Aorta (tissue), 5 donors: ENCODE measurements at places on chromosomes 3 and 15.

- no peak for DNase-seq
Observed at GRCh38 chr15:51724199-51724598, 13.3 kb downstream of the LYSMD2 start.

- no peak for DNase-seq
Observed at GRCh38 chr15:29652595-29652994, 169.7 kb downstream of the TJP1 start.

GRCh38 chr3:47370887-47371697, 9.7 kb upstream of the PTPN23 start:
- DNase-seq = no peak

DNA sequence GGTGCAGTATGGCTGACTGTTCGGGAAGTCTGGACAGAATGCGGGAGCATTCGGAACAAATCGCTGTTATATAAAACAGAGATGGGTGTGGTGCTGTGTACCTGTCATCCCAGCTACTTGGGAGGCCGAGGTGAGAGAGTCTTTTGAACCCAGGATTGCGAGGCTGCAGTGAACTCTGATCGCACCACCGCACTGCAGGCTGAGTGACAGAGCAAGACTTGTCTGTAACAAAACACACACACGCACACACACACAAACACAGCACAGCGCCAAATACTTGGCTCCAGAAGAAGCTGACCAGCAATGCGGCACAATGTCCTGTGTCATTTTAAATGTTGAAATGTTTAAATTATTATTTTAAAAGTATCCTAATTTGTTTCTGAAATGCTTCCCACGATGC, 12.6 kb downstream of the RFTN1 start:
- DNase-seq = no peak

DNA sequence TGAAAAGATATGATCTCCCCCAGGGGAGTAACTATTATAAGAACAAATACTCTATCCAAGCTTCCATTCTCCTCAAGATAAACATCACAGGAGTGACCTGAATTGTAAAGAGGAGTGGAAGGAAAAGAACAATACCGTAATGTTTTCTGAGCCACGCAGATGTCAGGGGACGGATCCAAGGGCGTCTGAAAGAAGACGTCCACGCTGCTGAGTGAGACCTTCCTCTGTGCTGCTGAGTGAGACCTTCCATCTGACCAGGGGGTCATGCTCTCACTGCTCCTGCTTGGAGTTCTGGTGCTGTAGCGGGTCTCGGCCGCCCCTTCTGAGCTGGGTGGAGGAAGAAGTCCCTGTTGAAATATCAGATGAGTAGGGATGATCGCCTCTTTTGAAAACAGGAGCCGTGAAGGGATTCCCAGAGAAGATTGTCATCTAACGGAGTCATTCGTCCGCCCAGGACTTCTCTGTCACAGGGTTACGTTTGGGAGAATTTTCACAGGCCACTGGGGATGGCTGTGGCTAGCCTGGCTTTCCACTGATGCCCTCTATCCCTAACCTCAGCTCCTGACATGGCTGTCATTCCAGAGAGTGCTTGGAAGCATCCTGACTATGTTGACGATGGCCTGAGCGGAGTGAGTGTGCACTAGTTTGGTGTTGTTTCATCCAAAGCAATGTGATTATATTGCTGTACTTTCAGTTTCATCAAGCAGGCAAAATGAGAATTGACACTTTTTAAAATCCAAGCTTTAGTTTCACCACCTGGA, 184.9 kb downstream of the APBA2 start:
- no peak for DNase-seq

- DNase-seq = peak; percentile 92
Observed at GRCh38 chr3:58052373-58053273, 44.4 kb downstream of the FLNB start.

GRCh38 chr3:125143538-125143937, 69.0 kb downstream of the SLC12A8 start:
- DNase-seq = no peak

GRCh38 chr3:102531686-102532085, 96.9 kb downstream of the ZPLD1 start:
- no peak for DNase-seq

- no peak for DNase-seq
Observed at GRCh38 chr15:92421976-92422375, 28.3 kb downstream of the ST8SIA2 start.

GRCh38 chr15:68201879-68202261, 3.3 kb downstream of the CALML4 start:
- DNase-seq = no peak

DNA sequence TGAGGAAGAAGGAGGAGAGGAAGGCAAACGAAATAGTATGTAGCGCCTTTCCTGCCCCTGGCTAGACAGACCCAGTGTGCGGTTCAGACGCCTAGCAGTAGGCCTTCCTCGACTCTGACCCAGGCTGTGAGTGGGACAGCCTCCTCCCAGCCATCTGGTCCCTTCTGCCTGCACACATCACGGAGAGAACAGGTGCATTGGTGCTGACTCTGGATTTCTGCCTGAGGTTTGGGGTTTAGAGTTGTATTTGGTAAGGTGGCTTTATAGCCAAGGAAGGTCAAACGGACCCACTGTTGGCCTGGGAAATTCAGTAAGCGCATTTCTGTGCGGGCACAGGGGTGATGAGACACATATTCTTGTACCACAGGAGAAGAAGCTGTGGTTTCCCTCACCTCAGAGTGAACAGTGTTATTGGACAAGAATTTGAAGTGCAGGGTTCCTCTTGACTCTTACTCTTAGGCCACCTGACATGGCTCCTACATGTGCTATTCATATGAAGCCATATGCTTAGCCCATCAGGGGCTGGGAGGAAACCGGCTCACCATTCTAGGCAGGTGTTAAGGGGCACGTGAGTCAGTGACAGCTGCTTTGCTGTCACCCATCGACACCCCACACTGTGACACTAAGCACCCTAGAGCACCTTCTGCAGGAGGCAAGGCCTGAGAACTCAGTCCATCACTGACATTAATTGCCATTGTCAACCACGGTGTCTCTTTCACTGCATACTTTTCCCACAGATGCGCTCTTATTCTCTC, 143.3 kb downstream of the CHDH start:
- DNase-seq = no peak

DNA sequence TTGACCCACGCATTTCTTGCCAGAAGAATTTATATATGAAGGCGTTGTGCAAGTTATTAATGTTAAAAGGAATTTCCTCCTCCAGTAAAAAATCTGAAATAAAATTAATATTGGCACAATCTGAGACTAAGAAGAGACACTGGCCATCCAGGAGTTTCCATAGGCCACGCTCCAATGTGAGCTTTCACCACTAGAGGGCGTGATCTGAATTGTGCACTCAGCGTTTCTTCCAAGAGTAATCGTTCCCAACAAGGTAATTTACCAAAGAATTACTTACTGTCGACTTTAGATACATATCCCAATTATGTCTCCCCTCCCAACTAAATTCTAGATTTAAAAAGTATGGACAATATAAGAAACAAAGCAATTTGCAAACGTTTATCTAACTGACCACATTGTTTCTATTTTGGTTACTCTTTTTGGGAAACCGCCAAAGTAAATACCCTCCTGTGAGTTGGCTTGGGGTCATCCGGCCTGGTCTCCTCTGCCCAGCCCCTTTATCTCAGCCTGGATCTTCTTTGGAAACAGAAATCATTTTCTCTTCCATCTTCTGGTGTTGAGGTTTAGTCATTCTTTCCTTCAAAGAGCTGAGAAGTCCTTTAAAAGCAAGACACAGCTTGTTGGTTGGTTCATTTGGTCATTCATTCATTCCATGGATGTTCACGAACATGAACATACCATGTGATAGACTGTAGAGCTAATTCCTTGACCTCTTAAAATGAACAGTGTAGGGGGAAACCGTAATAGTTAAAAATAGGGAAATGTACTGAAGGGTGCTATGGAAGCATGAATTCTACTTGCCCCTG, 26.2 kb downstream of the POLR2M start:
- DNase-seq = no peak

GRCh38 chr3:37990527-37990926, at the start of gene VILL:
VILL (plus strand) TSS chr3:37990786; CDS start chr3:37993673, 2,887 bp downstream.
- no peak for DNase-seq

GRCh38 chr15:61748529-61748928, 311.7 kb downstream of the VPS13C start:
- DNase-seq = no peak

- DNase-seq = peak; percentile 91
Observed at GRCh38 chr3:38031022-38031994, 1.9 kb upstream of the PLCD1 start.

GRCh38 chr3:162770551-162770950, 1273.9 kb downstream of the OTOL1 start:
- DNase-seq = no peak

GRCh38 chr15:69976366-69976994, 121.2 kb downstream of the TLE3 start:
- DNase-seq = no peak

DNA sequence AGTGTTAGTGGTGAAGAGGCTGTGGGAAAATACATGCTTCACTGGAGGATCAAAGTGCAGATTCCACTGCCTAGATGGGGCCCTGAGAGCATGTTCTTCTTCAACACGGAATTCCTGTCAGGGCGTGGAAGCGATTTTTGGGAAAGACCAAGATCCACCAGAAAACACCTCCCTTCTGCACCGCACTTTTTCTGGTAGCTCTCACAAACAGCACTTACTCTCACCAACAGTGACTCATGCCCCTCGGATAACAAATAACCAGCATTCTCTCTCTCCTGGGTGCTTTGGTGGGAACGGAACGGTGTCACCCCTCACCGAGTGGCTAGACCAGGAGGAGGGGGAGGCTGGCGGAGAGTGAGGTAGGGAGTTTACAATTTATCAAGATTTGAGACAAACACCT, 40.1 kb downstream of the ADAMTSL3 start:
- no peak for DNase-seq

- no peak for DNase-seq
Observed at GRCh38 chr3:187986514-187986934, 167.4 kb upstream of the LPP start.

DNA sequence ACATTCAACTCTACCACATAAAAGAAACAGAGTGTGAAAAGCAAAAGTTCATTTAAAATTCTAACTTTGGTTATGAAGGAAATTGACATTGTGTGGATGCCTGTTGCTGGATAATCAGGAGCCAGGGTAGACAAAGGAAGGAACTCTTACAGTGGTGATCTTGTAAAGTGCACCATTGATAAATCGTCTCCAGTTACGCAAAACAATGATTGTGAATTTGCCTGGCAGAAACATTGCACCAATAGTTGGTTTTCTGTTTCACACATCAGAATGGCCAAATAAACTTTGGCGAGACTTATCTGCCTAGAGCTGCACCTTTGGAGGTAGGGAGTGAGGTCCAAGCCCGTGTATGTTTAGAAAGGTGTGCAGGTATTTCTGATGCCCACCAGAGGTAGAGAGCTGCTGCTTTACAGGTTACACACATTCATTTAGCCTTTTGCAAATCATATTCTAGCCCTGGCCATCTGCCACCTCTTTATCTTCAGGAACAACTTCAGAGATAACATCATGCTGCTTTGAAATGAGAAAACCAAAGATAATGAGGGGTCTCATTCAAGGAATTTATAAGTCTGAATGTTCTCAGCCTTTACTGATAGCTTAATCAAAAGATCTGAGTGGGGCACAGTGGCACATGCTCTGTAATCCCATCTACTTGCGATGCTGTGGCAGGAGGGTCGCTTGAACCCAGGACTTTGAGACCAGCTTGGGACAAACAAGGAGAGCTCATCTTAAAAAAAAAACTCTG, 47.4 kb upstream of the P3H2 start:
- no peak for DNase-seq

- DNase-seq = no peak
Observed at GRCh38 chr3:100060685-100061484, 53.4 kb downstream of the FILIP1L start.

DNA sequence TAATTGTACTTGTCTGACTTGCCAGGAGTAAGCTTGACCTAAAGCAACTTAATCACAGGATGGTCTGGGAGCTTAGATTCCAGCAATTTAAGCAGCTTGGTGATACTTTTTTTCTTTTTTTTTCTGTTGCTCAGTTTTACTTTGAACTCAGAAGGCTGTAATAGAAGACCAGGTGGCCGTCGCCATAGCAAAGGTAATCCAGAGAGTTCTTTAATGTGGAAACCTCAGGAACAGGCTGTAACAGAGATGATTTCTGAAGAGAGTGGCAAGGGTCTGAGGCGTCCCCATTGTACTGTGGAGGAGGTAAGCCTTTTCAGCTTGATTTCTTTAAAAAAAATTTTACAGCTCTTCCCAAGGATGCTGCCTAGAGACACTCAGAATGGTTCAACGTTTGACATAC, 20.1 kb downstream of the SENP2 start:
- no peak for DNase-seq

DNA sequence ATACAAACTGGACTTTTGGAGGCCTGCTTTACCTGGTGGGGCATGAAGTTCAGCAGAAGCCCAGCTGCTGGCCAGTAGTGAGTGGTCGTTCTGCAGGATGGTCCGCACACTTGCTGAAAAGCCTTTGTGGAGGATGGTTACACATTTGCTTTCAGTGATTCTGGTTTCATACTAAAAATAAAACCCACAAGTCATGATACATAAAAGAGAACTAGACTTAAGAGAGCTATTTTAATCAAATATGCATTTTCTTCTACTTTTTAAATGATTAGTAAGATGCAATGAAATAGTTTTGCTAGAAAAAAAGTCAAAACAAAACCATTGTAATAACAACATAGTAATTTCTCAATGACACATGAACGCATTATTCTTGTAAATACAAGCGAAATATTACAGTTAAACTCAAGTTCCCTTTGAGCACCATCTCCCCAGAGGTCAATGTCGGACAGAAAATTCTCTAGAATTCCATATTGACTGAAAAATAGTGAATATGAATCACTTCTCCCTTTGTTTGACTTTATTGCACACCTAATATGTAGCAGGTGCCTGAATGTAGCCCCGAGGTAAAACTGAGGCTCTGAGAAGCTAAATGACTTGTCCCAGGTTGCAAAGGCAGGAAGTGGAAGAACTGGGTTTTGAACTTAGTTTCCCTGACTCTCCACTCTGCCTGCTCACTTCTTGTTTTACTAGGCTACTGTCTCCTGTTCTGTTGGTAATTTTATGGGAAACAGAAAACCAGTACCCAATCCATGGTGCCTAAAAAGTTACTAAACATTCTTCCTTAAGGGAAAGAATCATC, 8.3 kb downstream of the IL5RA start:
- DNase-seq = no peak

GRCh38 chr3:99875929-99876841, 58.5 kb downstream of the CMSS1 start:
- DNase-seq = peak; percentile 91

DNA sequence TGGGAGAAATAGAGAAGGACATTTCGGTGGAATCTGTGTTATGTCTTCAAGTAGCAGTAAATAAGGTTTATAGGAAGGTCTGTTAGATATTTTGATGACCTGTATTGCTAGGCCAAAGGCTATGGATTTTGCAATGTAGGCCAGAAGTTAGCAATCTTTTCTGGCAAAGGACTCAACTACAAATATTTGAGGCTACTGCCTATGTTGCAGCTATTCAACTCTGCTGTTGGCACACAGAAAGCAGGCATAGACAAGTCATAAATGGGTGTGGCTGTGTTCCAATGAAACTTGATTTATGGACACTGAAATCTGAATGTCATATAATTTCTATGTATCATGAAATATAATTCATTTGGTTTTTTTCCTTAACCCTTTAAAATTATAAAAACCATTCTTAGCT, 438.7 kb upstream of the C2CD4B start:
- no peak for DNase-seq
